Stimulated activated CD8-positive, alpha-beta memory T cell treated with anti-CD3 and anti-CD28 coated beads, Interleukin-2, amount 100 ng/mL, for 1 hour (primary cell): ENCODE measurements at places on chromosomes 3 and 15.

DNA sequence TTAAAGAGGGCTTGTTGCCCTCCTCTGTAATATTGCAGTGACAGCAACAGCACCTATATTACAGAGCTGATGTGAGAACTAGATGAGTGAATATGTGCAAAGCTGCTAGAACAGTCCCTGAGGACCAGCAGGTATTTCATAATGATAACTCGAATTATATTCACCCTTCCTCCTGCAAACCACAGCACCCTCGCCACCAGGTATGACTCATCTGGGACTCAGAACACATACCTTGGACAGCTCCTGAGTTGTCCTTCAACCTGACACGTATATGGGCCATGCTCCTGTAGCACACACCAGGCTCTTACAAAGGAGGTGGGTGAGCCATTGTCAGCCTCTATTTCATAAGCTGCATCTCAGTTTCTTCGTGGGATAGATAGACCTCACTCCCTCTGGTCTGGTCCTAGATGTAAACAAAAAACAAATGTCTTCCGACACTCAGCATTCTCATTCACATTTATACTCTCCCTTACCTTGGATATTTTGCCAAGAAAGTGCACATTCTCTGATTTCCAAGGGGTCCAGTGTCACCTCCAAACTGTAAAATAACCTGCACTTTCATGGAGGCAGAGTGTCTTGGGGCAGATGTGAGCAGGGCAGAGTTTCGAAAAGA, 124.5 kb downstream of the TLE3 start:
- no peak for DNase-seq

DNA sequence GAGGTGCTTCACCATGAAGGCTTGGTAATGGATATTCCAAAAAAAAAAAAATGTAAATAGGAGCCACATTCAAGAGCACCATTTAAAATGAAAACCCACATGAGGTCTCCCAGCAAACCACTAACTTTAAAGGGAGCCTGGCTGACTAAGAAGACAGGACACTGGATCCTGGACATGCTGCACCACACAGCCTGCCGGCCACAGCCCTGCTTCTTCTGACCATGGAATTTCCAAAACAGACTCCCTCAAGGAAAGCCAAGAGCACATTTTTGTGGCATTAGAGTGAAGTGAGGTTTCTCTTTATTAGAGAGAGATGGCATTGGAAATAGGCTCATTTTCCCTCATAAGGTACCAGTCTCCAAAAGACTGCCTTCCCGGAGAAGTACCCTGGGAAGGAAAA, 113.9 kb downstream of the RORA start:
- DNase-seq, result no peak

DNA sequence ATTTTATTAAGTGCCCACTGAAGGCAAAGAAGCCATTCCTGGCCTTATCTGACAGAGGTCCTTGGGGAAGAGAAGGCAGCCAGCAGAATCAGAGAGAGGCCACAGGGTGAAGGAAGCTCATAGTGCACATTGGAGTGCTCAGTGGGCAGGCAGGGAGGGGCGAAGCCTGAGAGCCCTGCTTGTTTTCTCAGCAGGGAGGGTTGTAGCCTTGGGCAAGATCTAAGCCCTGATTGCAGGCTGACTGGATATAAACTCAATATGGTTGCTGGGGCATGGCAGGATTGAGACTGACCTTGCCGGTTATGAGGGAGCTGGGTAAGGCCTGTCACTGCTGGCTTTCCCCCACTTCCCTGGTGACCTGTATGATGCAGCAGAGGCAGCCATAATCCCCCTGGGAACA, 7.5 kb upstream of the IGSF11 start:
- no peak for DNase-seq

- DNase-seq, result no peak
These were observed 543.7 kb upstream of the ADAMTS9 start for GRCh38 chr3:65231544-65231943.

DNA sequence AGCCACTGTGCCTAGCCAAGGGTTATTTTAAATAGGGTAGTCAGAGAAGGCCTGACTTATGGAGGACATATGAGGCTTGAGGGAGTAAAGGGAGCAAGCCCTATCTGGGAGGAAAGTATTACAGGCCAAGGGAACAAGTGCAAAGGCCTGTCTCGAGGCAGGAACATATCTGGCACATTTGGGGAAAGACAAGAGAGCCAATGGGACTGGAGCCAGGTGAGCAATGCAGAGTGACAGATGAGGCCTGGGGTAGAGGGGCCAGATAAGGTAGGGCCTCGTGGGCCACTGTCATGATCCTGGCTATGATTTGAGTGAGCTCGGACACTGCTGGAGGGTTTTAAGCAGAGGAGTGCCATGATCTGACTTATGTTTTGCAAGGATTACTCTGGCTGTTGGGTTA, 43.8 kb downstream of the DCP1A start:
- DNase-seq, result no peak

GRCh38 chr15:61830536-61831330, 229.5 kb downstream of the VPS13C start:
- DNase-seq, result no peak

GRCh38 chr3:8279886-8280550, 221.6 kb upstream of the LMCD1 start:
- DNase-seq, result no peak

DNA sequence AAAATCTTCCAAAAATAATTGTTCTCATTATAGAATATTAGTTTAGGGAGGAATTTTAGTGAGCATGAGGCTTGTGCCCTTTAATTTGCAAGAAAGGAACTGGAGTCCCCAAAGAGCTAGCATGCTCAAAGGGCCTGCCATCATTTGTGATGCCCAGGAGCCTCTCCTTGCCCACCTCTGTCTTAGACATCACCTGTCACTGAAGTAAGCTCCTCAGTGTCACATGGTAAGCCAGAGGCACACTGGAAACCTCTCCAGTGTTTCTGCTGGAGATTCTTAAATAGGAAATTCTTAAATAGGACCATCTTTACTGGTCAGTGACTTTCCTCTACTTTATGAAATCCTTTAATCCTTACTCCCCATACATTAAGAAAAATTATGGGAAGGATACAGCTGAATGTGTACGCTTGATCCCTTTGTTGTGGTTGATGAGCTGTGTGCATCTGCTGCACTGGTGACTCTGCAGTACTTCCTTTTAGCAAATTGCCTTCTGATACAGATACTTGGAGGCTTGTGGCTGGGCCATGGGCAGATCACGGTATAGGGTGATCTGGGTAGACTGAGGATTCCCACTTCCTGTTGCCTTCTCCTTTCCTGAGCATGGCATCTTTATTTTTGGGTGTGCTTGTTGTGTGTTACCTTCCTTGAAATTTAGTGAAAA, 197.4 kb downstream of the KLHL25 start:
- DNase-seq, result no peak

GRCh38 chr3:41037651-41038334, 161.5 kb upstream of the CTNNB1 start:
- DNase-seq, result no peak

- no peak for DNase-seq
These were observed 38.5 kb upstream of the MELTF start for GRCh38 chr3:197068077-197068476.

DNA sequence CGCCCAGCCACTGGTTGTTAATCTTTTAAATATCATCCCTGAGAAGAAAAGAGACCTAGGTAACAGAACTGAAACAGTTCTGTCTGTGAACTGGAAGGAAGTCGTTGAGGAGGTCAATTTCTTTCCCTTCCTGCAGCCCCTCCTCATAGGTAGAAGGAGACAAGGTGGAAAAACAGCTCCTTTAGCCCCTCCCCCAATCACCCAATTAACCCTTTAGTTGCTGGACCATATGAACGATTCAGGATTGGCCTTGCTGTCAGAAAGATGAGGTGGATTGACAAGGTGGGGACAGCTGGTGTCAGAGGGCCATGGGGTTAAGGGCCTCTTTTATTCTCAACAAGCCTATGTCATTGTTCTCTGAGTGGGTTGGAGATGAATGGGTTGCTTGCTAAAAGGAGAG, 36.0 kb upstream of the ZNF445 start:
- DNase-seq, result no peak

DNA sequence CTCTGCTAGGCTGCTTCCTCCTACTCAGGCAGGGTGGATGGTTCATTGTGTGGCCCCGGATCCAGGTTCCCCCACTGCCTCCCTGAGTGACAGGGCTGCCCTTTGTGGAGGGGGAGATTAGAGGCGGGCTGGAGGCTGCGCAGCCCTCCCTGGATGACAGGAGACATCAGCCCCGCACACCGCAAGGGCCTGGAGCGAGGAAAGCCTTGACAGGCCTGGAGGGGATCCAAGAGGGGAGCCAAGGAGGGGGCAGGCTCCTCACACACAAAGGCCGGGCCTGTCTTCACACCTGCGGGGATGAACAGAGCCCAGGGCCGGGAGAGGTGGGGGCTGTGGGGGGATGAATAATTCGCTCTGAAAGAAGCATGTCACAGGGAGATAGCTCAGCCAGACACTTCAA, 72.9 kb downstream of the RPN1 start:
- DNase-seq, result no peak

- no peak for DNase-seq
These were observed 18.8 kb downstream of the ZBBX start for GRCh38 chr3:167361306-167361705.

DNA sequence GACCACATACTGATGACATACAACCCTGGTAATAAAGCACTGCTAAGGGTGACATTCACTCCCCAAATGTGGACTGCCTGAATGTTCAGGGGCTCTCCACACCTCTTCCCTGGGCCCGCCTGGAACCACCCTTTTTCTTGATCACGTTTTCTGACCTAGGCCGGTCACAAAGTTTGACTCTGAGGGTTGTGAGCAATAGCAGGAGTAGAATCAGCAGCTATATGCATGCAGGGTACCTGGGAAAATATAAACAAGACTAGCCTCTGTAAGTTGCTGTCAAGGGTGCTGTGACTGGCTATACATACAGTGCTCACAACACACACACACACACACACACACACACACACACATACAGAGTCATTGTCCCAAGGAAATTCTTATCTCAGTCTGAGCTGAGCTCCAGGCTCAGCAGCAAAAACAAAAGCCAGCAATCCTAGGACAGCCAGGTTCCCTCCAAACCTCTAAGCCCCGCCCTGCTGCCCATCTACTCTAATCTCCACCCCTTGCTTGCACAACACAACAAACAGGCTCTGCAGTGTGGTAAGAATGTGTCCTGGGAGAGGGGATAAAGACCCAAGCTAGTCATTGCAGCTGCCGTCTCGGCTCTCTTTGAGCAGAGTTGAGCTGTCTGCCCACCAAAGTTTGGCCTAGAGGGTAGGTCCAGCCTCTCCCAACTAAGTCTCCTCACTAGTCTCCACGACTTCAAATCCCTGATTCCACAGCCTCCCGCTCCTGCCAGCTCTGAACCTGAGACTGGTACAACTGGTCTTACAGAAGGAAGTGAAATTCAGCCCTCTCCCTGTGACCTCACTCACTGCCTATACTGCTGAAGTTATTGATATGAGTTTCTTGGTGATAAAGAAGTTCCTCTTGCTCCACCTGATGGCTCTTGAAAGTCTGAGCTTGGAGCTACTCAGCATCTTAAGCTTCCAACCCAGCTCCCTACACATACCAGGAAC, 2.2 kb downstream of the BMF start:
- DNase-seq, result no peak

GRCh38 chr3:76096836-76097588, 311.7 kb upstream of the ZNF717 start:
- no peak for DNase-seq

DNA sequence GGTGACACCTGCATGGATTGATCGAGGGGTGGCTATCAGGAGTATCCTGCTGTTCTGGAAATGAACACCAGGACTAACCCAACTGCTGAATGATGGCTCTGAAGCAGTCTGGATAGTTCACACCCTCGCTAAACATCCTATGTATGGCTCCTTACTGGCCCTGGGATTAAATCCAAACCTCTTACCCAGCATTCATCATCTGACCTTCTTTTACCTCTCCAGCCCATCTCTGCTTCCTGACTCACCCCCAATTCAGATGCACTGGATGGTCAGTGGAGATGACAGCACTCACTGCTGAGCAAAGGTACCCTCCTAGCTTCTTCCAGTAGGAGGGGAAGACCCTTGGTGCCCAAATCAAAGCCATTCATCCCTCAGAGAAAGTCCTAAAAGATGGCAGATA, 235.2 kb upstream of the TRIM42 start:
- DNase-seq, result no peak

DNA sequence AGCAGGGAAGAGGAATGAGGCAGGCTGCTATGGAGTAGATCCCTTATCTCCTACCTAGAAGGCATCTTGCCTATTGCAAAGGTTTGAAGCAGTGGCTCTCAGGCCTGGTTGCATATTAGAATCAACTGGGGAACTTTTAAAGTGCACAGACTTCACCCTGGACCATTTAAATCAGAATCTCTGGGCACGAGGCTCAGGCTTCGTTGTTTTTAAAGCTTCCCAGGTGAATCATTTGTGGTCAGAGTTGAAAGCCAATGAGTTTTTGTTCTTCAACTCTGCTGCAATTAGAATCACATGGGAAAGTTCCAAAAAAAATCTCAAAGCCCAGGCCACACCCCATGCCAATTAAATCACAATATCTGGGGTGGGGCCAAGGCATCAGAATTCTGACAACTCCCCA, 773.1 kb downstream of the AGBL1 start:
- no peak for DNase-seq

DNA sequence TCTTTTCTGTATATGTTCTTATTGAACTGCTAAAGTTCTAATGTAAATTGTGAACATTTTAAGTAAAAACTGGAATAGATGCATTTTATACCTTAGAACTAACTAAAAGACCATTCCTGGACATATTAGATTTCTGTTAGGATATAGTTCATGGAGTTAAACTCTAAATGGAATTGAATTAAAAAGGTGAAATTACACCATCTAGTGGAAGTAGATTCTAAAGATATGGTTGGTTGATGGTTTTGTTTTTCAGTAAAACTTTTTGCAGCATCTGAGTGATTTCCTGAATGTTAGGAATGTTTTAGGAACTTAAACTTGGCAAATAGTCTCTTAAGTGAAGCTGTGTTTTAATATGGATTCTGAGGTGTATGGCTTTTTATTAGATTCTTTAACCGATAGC, 96.8 kb downstream of the SLMAP start:
- no peak for DNase-seq

GRCh38 chr3:116399701-116400226, 45.5 kb downstream of the LSAMP start:
- DNase-seq, result no peak

GRCh38 chr3:76715426-76715825, 324.5 kb upstream of the ROBO2 start:
- DNase-seq, result no peak

GRCh38 chr15:23857028-23857641, 170.0 kb upstream of the NDN start:
- no peak for DNase-seq

- DNase-seq, result no peak
These were observed 1.1 kb upstream of the ZBTB38 start for GRCh38 chr3:141367038-141367730.

DNA sequence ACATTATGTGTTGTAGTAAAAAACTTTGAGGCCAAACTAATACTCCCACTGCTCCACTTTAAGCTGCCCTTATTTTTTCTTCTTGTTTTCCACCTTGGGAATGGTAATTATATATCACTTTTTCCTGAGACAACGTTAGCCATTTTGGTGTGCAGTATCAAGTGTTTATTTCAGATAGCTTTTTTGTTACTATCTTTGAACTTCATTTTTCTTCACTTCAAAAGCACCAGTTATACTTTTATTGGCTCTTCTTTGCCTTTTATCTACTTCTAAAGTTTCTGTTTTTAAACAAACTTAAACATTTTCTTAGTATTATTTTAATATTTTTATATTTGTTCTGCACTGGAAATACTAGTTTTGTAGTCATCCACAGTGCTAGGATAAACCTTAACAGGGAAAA, 6.5 kb downstream of the TOPAZ1 start:
- no peak for DNase-seq

- DNase-seq, result no peak
These were observed 60.3 kb downstream of the CMSS1 start for GRCh38 chr3:99878005-99878404.
